ENCODE measurements at places on chromosomes 11 and 22.

- DNase-seq: no peak
Measured at GRCh38 chr11:2750682-2751522, 51.1 kb upstream of the KCNQ1OT1 start.

DNA sequence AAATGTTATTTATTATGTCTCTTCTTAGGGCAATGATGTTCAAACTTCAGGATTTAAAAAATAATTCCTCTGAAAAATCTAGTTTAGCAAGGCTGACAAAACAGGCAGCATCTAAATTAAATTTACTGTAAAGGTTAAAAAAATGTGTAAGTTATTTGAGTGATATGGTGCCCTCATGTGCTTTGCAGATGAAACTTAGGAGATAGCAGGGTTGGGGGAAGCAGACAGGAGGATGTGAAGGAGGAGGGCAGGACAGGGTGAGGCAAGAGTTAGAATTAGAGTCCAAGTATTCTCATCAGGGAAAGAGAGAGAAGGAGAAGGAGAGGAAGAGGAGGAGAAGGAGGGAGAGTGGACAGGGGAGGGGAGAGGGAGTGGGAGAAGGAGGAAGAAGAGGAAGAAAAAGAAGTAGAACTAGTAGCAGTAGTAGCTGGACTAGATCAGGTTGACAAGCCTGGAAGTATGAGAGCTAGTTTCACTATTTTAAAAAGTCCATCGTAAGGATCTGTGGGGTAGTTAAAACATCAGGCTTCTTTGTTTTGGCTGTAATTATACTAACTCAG, 141.2 kb upstream of the SESN3 start:
- no peak for DNase-seq

- no peak for DNase-seq
Measured at GRCh38 chr22:45886540-45886939, 90.4 kb downstream of the WNT7B start.

GRCh38 chr11:124174001-124174583, 9.1 kb upstream of the OR10D3 start:
- no peak for DNase-seq

- DNase-seq: no peak
Measured at GRCh38 chr11:67167091-67167490, 48.0 kb downstream of the KDM2A start.

Measured in stimulated activated CD8-positive, alpha-beta memory T cell treated with anti-CD3 and anti-CD28 coated beads, Interleukin-7, amount 100 ng/mL, for 4 hours (primary cell).